Psoas muscle (tissue), 8 donors: ENCODE measurements at places on chromosomes 12 and 14. TPM values are rescaled to one million over a fixed set of nuclear protein-coding genes. Genes with fewer than 3 reads are reported as not detected.

DNA sequence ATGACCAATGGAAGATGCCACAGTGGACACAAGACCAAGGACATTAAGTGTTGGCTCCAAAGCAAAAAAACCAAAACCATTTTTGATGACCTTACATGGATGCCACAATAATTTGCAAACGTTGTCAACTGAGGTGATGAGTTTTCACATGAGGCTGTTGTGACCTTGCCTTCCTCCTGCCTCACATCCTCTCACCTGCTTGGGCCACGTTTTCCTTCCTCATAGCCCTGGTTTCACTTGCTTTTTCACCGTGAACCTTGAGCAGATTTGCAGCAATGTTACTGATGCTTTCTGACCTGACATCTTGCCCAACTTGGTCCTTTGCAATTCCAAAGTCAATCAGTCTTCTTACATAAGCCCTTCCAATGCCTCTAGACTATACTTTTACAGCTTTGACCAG, 3.7 kb downstream of the KRT6B start:
- no peak for DNase-seq

GRCh38 chr12:98416845-98417244, 98.5 kb upstream of the TMPO start:
- DNase-seq = no peak

- no peak for DNase-seq
These were observed 50.2 kb upstream of the SMCO2 start for GRCh38 chr12:27396216-27396815.

- DNase-seq = no peak
These were observed 47.8 kb downstream of the RBM19 start for GRCh38 chr12:113918306-113918705.

DNA sequence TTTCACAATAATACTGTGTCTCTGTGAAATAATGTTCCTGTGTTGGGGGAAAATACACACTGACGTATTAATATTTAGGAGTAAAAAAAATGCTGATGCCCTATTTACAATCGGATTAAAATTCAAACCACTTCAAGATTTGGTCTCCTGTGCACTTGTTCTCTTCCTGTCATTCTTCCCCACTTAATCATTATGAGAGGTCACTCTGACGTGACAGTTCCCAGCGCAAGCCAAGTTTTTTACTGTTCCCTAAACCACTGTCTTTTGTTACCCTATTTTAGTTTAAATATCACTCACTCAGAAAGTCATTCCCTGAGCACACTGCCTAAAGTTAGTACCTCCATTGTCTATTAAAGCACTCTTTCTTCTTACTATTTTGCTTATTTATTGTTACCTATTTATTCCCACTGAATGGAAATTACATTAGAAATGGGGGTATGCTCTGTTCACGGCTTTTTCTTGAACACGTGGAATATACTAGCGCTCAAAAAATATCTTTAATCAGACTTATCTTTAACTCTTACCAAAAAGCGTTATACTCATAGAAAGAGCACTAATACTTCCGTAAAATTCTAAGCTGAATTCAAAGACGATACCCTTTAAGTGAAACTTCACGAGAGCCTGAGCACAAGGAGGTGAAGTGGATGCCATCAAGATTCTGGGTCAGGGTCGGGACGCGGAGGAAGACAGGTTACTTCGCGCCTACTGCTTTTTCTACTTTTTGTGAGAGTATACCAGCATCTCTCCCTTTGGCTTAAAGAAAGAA, 670 bp upstream of the PSMA3 start:
- DNase-seq = no peak

DNA sequence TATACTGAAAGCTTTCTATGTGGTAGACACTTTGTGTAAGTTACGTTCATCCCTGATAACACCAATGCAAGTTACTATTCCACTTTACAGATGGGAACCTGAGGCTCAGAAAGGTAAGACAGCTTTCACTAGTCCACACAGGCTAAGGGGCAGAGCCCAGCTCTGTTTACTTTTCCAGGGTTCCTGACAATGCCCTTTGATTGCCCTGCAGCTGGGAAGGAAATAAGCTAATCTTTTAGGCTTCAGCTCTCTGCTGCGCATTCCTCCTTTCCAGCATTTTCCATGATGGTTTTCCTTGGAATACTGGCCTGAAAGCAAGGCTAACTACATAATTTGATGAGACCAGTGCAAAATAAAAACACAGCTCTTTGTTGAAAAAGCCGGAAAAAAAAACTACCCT, 185.7 kb upstream of the BTG1 start:
- no peak for DNase-seq

DNA sequence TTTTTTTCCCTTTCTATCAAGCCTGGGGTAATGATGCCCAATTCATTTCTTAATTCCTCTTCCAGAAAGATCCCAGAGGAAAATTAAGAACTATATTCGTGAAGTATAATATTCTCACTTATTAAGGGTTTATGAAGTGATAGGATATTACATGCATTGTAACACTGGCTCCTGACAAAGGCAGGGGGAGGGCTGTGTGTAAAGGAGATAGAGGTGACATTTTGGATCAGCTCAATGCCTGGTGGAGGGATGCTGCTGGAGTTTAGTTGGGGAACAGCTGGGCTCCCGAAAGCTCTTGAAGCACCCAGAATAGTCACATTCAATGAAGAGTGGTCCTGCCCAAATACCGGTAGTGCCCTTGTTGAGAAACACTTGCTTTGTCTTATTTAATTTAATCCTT, 774 bp downstream of the SERPINA11 start:
- no peak for DNase-seq

DNA sequence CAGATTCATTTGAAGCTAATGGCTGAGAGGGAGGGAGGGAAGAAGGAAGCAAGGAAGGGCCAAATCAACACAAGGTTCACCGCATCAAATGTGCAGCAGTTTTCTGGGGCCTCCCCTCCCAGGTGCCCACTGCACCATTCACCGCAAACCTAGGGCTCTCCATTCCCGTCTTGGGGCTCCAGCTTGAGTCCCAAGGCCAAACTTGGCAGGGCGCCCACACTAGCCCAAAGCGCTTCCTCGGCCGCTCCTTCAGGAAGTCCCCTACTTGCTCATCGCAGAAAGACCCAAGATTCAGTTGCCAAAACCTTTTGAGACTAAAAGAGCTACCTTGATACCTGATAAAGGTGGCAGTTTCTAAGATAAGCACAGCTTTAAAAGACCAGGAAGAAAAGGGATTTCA, 140.5 kb upstream of the FKBP4 start:
- no peak for DNase-seq

DNA sequence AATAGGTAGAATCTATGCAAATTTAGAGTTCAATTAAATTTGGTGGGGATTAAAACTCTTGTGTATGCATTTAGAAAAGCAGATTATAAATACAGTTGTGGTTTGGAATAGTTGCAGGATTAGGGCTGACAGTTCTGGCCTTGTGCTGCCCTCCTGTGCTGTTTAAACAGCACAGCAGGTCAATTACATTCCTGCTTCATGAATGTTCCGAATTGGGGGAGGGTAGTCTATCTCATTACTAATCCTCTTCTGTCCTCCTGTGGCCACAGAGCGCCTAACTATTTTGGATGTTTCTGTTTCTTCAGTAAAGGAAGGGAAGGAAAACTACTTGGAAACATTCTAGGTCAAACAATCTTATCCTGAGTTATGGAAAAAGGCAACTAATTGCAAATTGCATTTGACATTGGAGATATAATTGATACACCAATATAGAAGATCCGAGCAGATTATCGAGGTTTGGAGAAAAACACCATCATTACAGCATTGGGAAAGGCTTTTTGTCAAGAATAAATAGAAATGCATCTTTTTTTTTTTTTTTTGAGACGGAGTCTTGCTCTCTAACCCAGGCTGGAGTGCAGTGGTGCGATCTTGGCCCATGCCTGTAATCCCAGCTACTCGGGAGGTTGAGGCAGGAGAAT, 8.7 kb upstream of the GPR19 start:
- no peak for DNase-seq

GRCh38 chr12:57730336-57731067, 8.0 kb downstream of the AGAP2 start:
- DNase-seq = no peak

GRCh38 chr12:97093187-97093683, 186.2 kb downstream of the NEDD1 start:
- no peak for DNase-seq

GRCh38 chr14:34620115-34620514, 9.8 kb downstream of the SNX6 start:
- DNase-seq = no peak

- no peak for DNase-seq
These were observed 40.7 kb downstream of the ELK3 start for GRCh38 chr12:96234591-96235483.

DNA sequence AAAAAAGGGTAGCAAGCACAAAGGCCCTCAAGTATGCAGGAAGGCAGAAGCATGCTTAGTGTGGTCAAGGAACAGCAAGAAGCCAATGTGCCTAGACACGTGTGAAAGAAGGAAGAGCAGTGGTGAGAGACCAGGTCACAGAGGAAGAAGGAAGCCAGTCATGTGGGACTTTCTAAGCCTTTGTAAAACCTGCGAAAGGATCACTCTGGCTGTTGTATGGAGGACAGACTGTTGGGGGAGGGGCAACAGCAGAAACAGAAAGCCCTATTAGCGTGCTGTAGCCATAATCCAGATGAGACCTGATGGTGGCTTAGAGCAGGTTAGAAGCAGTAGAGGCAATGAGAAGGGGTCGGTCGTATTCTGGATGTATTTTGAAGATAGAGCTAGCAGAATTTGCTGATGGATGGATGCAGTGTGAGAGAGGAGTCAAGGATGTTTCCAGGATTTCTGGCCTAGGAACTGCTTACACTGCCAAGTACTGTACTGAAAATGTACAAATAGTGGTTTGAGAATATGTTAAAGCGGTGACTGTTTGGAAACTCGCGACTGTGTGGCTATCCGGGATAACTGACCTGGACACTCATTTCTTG, 5.7 kb upstream of the MLF2 start:
- no peak for DNase-seq

GRCh38 chr14:71475916-71476315, 456.3 kb upstream of the RGS6 start:
- no peak for DNase-seq

GRCh38 chr12:106170285-106170684, 31.5 kb upstream of the NUAK1 start:
- peak; percentile 69 for DNase-seq

DNA sequence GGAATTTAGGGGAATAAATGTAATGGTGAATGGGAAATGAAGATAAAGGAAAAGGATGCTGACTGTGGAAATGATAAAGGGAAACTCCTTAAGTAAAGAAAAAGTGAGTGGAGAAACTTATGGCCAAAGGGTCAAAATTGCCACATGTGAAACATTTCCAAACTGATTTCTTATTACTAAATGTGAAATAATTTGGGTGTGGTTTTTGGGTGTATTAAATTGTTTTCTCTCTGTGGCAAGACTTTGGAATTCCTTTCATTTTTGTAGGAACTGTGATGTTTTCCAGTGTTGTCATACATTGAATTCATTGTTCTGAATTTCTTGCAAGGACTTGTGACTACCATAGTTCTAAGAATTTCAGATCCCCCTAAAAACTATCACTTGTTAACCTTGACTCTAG, 1891.5 kb upstream of the SEL1L start:
- no peak for DNase-seq

GRCh38 chr12:19544353-19544752, 105.1 kb downstream of the AEBP2 start:
- DNase-seq = no peak

DNA sequence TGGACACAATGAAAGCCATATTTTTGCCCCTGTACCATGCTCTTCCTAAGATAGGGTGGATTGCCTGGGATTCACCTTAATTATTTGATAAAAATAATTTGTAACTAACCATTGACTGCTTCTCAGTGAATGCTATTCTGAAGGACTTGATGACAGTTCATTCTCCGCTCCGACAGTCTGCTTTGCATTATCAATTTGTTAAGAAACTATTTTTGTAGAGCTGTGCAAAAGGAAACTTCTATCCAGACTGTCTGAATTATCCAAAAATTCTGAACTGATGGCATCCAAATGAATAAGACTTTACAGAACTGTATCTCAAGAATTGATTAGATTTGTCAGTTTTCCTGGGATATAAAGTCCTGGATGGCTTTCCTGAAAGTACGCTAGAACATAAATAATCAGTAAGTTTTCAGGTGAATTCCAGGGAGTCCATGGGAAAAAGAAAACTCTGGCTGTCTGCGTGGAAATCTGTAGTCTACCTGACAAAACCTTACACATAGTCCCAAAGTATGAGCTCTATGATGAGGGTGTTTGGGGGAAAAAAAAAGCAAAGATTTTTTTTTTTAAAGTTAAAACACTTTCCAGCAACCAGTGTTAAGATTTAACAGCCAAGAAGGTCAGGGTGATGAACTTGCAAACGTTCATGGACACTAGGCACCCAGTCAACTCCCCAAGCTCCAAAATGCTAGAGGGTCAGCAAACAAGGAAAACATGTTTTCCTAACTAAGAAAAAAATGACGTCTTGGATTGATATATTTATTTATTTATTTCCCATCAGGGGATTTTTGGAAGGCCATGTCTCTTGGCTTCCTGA, 291.1 kb upstream of the TBX3 start:
- no peak for DNase-seq

DNA sequence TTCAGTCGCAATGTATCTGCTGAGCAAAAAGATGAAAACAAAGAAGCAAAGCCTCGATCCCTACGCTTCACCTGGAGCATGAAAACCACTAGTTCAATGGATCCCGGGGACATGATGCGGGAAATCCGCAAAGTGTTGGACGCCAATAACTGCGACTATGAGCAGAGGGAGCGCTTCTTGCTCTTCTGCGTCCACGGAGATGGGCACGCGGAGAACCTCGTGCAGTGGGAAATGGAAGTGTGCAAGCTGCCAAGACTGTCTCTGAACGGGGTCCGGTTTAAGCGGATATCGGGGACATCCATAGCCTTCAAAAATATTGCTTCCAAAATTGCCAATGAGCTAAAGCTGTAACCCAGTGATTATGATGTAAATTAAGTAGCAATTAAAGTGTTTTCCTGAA, 19.8 kb downstream of the CKB start:
- no peak for DNase-seq

- DNase-seq = no peak
These were observed 228.5 kb downstream of the ATP23 start for GRCh38 chr12:58169826-58170225.

- no peak for DNase-seq
These were observed 127.8 kb upstream of the SSTR1 start for GRCh38 chr14:38079886-38080285.

DNA sequence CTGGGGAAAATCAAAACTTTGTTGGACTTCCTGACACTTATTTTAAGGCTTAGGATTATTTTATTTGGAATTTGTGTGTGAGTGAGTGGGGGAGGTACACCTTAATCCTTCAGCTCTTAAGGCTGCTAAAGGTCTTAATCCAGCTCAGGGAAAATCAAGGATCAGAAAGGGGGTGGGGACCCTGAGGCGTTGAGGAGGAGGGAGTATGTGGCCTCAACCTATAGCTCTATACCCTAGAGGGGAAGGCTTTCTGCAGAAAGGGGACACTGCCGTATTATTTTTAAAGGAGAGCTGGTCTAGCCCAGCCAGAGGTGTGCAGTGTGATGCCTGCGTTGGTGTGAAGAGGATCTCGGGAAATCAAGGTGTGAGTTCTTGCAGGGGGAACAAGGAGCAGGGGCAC, 20.0 kb downstream of the IRF2BPL start:
- DNase-seq = no peak

GRCh38 chr12:116508145-116509121, 50.7 kb upstream of the MAP1LC3B2 start:
- DNase-seq = peak; percentile 56

GRCh38 chr12:96371790-96372699, 28.2 kb downstream of the CDK17 start:
- no peak for DNase-seq

- DNase-seq = peak; percentile 1
These were observed 22.4 kb downstream of the FAM222A start for GRCh38 chr12:109735825-109736551.

EPYC gene
- not detected for total RNA-seq

PLEKHD1 gene
- not detected for total RNA-seq

KRT74 gene
- not detected for total RNA-seq

FAM222A gene
- 1.8 TPM for total RNA-seq

IGFBP6 gene
- 16.8 TPM for total RNA-seq

CCDC88C gene
- 2.4 TPM for total RNA-seq

ERC1 gene
- 29.4 TPM for total RNA-seq
